ENCODE measurements at places on chromosomes 6 and 20.

- DNase-seq: no peak
Measured at GRCh38 chr6:64383277-64383676, 747.7 kb downstream of the PHF3 start.

- no peak for DNase-seq
Measured at GRCh38 chr20:5674176-5674660, 76.0 kb upstream of the SHLD1 start.

DNA sequence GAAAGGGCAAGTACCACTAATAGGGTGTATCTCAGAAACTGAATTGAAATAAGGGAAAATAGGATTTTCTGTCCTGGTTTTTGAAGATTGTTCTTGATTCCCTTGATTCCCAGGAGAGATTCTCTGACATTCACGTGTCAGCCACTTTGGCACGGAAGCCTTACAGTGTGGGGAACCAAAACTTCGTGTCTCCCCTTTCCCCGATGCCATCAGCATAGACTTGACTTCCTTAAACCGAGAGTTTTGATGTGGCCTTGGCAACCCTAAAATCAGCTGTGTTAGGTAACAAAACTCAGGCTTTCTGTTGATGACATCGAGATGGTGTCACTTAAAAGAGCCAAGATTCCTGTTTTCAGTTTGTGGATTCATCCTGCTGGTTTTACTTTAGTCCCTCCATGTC lies 7.5 kb downstream of the HMGN4 start:
- no peak for DNase-seq

GRCh38 chr6:130134582-130134981 lies 88.2 kb downstream of the SAMD3 start:
- DNase-seq: no peak

DNA sequence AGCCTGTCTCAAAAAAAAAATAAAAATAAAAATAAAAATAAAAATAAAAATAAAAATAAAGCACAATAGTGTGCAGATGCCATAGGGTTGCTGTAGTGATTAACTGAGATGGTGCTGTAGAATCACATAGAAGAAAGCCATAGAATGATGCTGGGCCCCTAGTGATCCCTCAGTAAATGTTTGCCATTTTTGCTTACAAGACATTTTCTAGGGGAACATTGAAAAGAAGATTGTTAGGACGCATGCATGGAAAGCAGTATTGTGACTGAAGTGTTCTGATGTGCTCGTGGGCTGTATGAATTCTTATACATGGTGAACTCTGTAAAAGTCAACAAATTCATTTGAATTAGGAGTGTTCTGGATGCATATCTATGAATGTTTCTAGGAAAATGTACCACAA lies 22.0 kb upstream of the SAMD3 start:
- no peak for DNase-seq

- DNase-seq: no peak
Measured at GRCh38 chr20:11076434-11077105, 402.8 kb upstream of the JAG1 start.

GRCh38 chr6:105522626-105523322 lies 119.9 kb upstream of the PREP start:
- DNase-seq: no peak

Data from activated CD8-positive, alpha-beta memory T cell treated with anti-CD3 and anti-CD28 coated beads for 48 hours (primary cell).